ENCODE measurements at places on chromosomes 3 and 15.

GRCh38 chr3:115284980-115285379, 137.9 kb upstream of the ZBTB20 start:
- peak; percentile 25 for DNase-seq

DNA sequence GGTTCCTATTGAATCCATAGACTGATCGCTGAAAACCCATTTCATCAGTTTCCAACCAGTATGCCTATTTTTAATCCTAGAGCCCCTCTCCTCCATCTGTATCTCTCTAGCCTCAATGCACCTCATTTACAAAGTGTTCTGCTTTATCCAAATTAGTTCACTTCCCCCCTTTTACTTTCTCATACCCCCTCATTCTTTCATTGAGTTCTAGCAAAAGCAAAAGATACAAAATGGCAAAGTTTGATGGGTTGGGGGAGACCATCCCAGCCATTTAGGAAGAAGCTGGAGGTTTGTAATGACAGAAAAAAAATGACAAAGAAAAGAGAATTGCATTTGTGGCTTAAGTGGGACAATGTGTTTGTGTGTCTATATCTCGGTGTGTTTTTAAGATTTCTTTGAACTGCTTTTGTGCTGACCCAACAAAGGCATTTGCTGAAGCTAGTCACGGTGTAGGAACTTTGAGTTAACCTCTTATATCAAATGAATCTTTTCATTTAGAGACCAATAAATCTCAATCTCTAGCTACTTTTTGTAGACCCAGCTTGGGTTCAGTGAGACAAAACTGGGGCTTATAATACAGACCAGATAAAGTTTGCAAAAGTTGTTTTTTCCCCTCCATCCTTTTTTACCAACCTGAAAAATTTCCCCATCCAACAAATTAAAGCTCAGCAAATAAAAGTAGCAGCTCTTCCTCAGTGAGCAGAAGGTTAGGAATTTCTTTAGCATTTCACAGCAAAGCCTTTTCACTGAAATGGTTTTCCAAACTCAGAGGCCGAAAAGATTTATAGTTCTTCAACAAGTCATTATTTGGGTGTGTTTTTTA, 18.7 kb downstream of the NR2F2 start:
- DNase-seq: no peak

GRCh38 chr3:61186030-61186429, 65.2 kb downstream of the FHIT start:
- no peak for DNase-seq

GRCh38 chr3:144638009-144638408, 666.4 kb downstream of the DIPK2A start:
- DNase-seq: no peak

GRCh38 chr3:42176242-42177034, 85.3 kb downstream of the TRAK1 start:
- DNase-seq: no peak

GRCh38 chr15:99105514-99106341, 848 bp downstream of the SYNM start:
- DNase-seq: peak; percentile 38

DNA sequence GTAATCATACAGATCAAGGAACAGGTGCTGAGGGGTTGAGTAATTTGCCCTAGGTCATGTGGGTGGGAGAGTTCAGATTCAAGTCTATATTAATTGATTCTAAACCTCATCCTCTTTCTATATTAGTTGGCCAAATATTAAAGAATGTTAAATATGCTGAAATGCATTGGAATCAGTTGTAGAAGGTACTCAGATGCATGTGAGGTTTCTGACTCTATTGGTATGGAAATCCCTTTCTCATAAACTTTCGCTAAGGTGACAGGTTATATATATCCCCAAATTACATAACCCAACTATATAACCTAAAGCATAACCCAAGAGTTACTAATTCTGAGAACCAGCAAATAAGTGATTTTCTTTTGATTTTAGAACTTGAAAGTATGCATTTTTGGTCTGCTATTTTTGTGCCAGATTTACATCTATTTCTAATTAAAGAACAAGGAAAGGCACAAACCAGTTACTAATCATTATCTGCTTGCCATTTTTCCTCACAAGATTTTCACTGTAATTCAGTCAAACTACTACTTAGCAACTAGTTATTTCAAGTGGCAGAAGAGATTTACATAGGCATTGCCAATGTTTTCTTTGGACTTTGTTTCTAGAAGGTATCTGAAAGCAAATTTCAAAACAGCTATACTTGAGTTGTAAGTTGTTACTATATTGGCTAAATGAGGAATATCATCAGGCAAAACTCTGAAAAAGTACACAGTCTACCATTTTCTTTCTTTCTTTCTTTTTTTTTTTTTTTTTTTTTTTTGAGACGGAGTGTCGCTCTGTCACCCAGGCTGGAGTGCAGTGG, 201.3 kb downstream of the RBMS3 start:
- no peak for DNase-seq

DNA sequence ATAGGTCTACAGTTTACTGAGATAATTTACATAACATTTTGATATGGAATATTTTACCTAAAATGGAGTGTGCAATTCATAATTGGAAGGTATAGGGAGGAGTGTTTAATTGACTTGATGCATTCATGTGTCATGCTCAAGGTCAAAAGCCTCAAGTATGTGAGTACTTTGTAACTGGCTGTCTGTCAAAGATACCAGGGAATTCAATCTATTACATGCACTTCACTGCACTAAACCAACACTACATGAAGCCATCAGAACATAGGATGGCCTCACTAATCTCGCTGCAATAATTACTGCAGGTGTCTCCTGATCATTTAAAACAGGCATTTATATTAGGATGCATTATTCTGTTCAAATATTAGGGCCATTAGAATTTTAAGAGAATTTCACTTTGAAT, 367.2 kb downstream of the CNTN4 start:
- DNase-seq: no peak

DNA sequence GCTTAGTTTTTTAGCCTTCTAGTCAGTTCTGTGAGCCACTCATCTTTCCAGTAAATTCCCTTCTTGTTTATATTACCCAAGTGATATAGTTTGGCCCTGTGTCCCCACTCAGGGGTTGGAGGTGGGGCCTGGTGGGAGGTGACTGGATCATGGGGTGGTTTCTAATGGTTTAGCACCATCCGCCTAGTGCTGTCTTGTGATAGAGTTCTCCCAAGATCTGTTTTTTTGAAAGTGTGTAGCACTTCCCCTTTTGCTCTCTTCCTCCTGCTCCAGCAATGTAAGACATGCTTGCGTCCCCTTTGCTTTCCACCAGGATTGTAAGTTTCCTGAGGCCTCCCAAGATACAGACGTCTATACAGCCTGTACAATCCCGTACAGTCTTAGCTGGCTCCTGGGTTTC, 53.7 kb upstream of the INO80 start:
- no peak for DNase-seq

- DNase-seq: no peak
These were observed 42.0 kb downstream of the GSK3B start for GRCh38 chr3:120052225-120052624.

DNA sequence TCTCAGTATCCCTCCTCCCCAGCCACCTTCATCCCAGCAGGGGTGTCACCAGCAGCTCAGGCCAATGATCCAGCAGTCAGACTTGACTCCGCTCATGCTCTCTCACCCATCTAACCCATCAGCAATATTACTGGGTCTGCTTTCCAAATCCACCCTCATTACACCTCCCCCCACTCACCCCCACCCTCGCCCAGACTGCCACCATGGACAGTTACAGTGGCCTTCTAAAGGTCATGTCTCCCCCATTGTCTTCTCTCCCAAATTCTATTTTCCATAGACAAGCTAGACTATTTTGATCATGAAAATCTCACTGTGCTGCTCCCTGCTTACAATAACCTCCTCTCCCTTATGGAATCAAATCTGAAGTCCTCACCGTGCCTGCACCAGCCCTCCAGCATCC, 156.0 kb downstream of the TJP1 start:
- no peak for DNase-seq

DNA sequence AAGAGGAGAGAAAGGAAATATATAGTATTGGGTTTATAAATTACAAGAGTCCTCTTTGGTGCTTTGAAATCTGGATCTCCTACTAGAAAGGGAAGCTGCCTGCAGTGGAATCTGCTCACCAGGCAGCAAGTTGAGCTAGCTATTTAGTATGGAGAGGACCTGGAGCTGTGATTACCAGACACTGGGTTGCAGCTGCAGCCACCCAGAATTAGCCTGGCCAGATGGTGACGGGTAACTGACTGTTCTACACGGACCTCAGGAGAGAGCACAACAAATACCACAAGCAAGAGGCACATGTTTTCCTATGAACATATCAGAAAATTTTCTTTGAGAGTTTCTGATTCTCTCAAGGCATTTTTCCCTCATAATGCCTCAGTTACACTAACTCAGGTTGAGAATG, 46.5 kb downstream of the SYNPR start:
- DNase-seq: no peak

- DNase-seq: no peak
These were observed 130.3 kb upstream of the CDIN1 start for GRCh38 chr15:36449084-36449661.

GRCh38 chr15:41980654-41981323, 8.4 kb upstream of the EHD4 start:
- DNase-seq: no peak

DNA sequence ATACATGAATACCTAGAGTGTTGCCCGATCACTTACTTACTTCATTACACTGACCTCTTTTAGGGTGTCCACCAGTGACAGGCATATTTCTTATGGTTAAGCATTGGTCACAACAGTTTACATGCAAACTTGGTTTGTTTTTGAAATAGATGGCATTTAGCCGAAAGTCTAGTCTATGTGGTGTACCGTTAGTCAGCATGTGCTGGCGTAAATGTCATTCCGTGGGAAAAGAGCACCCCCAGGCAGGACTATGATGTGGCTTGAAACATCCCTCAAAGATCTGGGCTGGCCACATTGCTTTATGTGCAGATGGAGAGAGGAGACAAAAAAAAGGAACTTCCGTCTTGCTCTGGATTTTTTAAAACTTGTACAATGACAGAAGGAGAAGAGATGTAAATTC, 357.0 kb upstream of the ICE2 start:
- no peak for DNase-seq

GRCh38 chr15:39409876-39410530, 170.9 kb upstream of the THBS1 start:
- DNase-seq: no peak

DNA sequence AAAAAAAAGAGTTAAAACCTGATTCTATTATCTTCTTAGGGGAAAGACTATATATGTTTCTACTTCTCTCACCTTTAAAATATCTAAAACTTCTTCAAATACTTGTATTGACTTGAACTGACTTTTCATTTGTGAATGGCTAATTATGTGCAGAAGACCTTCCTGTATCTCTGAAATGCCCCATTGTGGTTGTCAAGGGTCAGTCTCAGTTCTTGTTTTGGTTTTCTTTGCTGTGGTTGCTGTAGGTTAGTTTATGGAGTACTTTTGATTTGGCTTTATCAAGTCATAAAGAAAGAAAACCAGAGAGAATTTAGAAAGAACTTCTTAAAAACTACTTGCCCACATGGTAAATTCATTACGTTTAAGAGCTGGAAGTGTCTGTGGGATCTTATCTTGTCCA, 345.3 kb upstream of the POU1F1 start:
- DNase-seq: no peak

- no peak for DNase-seq
These were observed 101.8 kb upstream of the SKOR1 start for GRCh38 chr15:67723294-67724024.

DNA sequence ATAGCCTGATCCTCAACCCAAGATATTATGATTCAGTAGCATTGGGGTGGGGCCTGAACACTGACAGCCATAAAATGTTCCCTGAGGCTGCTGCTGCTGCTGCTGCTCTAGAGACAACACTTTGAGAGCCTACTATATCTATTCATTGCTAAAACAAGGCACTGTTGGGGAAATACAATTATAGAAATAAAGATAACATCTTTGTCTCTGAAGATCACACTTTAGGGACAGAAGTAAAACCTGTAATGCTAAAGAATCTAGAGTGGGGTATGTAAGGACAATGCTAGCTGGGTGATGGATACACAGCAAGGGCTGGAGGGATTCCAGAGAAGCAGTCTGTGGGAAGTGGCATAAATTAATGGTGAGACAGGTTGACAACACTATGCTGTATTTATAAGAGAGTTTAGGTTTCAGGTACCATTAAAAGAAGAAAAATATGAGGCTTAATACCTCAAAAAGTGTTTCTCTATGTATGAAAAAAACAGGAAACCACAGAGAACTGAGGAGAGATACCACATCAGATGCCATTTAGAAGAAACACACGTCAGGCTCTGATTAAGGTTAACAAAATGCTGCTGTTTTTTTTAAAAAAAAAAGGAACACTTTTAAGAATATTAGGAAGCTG, 115.9 kb downstream of the CBLB start:
- DNase-seq: no peak

DNA sequence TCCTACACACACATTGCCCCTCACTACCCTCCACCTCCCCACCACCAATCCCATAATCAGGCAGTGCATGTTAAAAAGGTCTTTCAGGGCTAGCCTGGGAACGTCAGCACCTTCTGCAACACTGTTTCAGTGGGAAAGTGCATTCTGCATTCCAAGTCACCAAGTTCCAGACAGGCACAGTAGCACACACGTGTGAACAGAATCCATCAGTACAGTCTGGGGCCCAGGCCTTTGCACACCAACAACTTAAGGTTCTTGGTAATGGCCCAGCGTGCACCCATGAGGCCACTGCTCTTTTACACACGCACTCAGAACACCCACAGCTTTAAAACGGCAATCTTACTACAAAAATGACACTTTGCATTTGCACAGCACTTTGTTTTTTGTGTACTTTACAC, 1.2 kb downstream of the ANXA2 start:
- DNase-seq: no peak

GRCh38 chr3:45655906-45656305, 33.3 kb upstream of the SACM1L start:
- DNase-seq: no peak

DNA sequence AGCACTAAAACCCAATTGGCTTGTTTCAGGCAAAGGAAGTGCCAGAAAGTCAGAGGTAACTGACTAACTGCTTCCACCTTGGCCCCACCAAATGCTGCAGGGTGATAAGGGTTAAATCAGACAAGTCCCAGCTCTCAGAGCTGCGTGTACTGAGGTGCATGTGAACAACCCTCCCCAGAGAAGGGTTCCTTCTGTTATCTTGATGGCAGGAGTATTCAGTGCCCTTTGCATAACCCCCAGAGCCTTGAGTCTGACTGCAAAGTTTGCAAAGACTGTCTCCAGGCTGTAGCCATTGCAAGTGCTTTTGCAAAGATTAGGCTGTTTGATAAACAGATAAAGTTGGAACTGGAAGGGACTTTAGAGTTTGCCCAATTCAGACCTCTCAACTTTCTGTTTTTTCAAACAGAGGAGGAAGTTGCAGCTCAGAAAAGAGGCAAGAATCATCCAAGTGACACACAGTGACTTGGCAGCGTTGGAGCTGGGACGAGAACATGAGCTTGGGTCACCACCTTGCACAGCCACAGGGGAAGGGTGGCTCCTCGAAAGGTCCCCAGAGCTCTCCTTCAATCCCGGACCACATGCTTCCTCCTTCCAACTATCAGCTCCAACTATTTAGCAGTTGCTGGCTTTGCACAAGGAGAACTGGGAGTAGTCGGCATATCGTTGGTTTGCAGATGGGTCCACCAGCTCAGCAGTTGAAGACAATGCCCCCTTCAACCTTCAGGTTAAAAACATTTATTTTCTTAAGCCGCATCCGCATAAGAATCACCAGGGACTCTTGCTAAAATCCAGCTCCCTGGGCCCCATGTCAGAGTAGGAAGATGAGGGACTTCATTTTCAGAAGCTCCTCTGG, 224.8 kb upstream of the HES1 start:
- DNase-seq: no peak

GRCh38 chr3:170975283-170976189, 51.0 kb downstream of the SLC2A2 start:
- DNase-seq: no peak

Data from fibroblast of skin of left quadriceps (primary cell).